ENCODE measurements at places on chromosomes 11 and 22. TPM values are rescaled to one million over a fixed set of nuclear protein-coding genes. Genes with fewer than 3 reads are reported as not detected.
A peak's percentile ranks its signal among the peaks of the same experiment; 100 is the strongest.

Gene RNH1
- 145 TPM for total RNA-seq

GRCh38 chr11:70304208-70304603 is 33.7 kb downstream of the PPFIA1 start:
- no peak overlapping the region for H3K27ac ChIP-seq
- H3K27me3 ChIP-seq = no peaks in the 10 kb centered on the region
- H3K36me3 ChIP-seq = no peaks in the 10 kb centered on the region
- H3K4me1 ChIP-seq = no peaks in the 10 kb centered on the region
- no peak for DNase-seq

DNA sequence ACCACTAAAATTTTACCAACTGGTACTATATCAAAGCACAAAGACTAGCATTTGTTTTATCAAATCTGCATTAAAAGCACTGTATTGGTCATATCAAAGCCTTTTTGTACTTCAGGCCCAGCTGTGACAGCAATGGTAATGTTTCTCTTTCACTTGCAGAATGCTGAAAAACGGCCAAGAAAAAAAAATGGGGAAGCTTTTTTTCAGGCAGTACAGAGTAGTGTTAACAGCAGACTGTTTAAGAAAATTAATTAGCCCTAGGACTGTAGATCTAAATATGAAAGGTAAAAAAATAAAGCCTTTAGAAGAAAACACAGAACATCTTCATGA is 33.3 kb downstream of the DENND5A start:
- H3K27ac ChIP-seq = peak overlapping the region; percentile 19
- peaks cover 25% of the 10 kb centered on the region for H3K4me1 ChIP-seq
- no peak for DNase-seq
- no peaks in the 10 kb centered on the region for H3K27me3 ChIP-seq

DNA sequence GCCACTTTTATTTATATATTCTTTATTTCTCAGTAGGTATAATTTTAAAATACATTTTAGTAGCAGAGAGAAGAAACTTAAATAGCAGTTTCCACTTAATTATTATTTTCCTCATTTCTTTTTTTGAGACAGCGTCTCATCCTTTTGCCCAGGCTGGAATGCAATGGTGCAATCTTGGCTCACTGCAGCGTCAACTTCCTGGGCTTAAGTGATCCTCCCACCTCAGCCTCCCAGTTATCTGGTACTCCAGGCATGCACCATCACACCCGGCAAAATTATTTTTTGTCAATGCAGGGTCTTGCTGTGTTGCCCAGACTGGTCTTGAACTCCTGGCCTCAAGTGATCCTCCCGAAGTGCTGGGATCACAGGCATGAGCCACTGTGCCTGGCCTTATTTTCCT is 38.3 kb downstream of the ATG13 start:
- H3K27ac ChIP-seq = no peak overlapping the region
- no peak overlapping the region for H3K4me3 ChIP-seq
- no peak for DNase-seq
- no peaks in the 10 kb centered on the region for H3K27me3 ChIP-seq
- H3K36me3 ChIP-seq = peaks cover 100% of the 10 kb centered on the region

DNA sequence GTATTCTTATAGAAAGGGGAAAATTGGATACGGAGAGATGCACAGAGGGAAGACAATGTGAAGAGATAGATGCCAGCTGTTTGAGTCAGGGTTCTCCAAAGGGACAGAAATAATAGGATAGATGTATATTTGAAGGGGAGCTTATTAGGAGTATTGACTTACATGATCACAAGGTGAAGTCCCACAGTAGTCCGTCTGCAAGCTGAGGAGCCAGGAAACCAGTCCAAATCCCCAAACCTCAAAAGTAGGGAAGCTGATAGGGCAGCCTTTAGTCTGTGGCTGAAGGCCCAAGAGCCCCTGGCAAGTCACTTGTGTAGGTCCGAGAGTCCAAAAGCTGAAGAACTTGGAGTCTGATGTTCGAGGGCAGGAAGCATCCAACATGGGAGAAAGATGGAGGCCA is 569.6 kb upstream of the LARGE1 start:
- no peaks in the 10 kb centered on the region for H3K4me1 ChIP-seq
- H3K36me3 ChIP-seq = no peaks in the 10 kb centered on the region
- no peak overlapping the region for H3K27ac ChIP-seq
- H3K27me3 ChIP-seq = no peaks in the 10 kb centered on the region
- no peak overlapping the region for H3K4me3 ChIP-seq

Gene CD3D
- 0.45 TPM for total RNA-seq

- H3K4me3 ChIP-seq = no peak overlapping the region
- no peaks in the 10 kb centered on the region for H3K27me3 ChIP-seq
- no peaks in the 10 kb centered on the region for H3K4me1 ChIP-seq
- DNase-seq = no peak
Measured at GRCh38 chr22:22687638-22688500, 43.5 kb downstream of the GGTLC2 start.

Gene OR51B5
- not detected for total RNA-seq

DNA sequence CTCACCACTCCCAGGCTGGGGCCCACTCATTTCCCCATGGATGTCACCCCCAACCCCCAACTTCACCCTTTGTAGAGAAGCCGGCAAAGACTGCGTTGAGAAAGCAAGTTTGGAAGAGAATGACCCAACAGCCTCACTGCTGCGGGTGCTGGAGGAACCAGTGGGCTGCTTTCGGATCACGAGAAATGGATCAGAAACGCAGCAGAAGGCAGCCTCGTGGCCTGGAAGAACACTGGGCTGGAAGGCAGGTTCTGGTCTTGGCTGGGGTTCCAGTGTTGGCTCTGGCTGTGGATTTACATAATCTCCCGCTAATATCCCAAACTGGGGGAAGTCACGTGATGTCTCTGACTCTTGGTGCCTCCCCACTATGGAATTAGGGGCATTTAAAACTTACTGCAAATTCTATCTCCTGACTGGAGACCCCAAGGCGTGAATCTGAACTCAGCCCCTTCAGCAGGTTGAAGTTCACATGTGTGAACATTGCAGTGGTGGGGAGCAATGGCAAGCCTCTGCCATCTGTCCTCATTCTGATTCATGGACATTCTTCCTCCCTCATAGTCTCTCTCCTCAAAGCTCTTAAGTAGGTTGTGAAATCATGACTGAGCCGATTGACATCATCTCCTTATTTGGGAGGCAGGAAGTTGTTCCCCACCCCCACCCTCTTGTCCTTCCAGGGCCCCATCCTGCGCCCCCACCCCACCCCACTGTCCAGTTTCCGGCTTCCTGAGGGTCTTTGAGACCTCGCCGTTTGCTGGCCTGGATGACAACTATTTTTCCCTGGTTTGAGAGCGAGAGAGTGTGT is 37.0 kb upstream of the TIMP3 start:
- H3K4me3 ChIP-seq = no peak overlapping the region
- DNase-seq = peak; percentile 60
- H3K36me3 ChIP-seq = no peaks in the 10 kb centered on the region
- peak overlapping the region; percentile 62 for H3K27ac ChIP-seq
- H3K27me3 ChIP-seq = peaks cover 6% of the 10 kb centered on the region

DNA sequence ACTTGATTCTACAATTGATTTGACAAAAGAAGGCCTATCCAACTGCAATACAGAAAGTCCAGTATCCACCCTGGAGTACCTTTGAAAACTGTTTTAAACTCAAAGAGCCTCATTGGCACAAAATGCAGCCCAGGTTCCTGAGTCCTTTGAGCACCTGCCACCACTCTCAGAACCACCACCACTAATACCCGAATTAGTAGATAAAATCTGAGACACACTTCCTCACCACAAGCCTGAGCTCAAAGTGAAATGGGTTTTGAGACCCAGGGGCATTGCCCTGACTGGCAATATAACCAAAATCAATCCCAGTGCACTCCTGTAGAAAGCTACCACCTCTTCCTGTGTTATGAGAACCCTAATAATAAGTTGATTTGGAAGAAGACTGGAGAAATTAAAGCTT is 215.7 kb downstream of the CSNK2A3 start:
- H3K36me3 ChIP-seq = no peaks in the 10 kb centered on the region
- H3K4me3 ChIP-seq = no peak overlapping the region
- H3K27me3 ChIP-seq = no peaks in the 10 kb centered on the region
- no peak overlapping the region for H3K27ac ChIP-seq
- DNase-seq = no peak

DNA sequence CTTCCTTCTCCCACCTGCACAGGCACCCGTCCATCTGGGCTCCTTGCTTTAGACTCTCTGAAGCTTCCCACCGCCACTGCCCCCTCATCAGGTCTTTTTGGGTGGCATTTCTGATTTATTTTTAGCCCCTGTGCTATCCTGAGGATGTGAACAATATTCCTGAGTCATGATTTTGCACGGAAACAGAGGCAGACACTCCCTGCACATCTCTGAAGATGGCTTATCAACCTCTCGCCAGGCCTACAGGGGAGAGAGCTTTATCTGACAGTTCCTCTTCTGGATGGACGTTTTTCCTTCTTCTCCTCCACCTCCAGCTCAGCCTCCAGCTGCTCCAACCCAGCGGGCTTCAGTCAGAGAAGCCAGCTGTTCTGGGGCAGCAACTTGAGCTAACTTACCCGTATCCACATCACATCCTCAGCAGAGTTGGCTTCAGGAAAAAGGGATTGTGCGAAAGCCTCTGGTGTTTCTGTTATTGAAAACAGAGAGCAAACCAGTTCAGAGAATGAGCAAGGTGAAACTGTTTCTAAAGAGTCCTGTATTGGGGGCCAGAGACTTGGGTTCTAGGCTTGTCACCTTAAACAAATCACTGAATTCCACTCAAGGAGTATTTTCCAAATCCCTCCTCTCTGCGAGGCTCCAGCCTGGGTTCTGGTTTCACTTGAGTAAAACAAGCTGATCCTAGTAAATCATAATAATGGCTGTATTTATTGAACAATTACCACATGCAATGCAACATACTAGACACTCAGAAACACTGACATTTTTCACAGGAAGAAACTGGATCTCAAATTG is 33.1 kb upstream of the ETS1 start:
- no peaks in the 10 kb centered on the region for H3K4me1 ChIP-seq
- H3K27me3 ChIP-seq = no peaks in the 10 kb centered on the region
- H3K4me3 ChIP-seq = no peak overlapping the region
- H3K27ac ChIP-seq = no peak overlapping the region
- no peak for DNase-seq
- no peaks in the 10 kb centered on the region for H3K36me3 ChIP-seq

GRCh38 chr11:73177778-73178539 is 35.8 kb upstream of the FCHSD2 start:
- no peak overlapping the region for H3K4me3 ChIP-seq
- H3K4me1 ChIP-seq = peaks cover 14% of the 10 kb centered on the region
- no peaks in the 10 kb centered on the region for H3K27me3 ChIP-seq
- peak; percentile 79 for DNase-seq
- no peaks in the 10 kb centered on the region for H3K36me3 ChIP-seq

- H3K27me3 ChIP-seq = no peaks in the 10 kb centered on the region
- no peak for DNase-seq
- H3K27ac ChIP-seq = no peak overlapping the region
Measured at GRCh38 chr11:9681583-9682372, 17.9 kb downstream of the SWAP70 start.

Gene TSPAN32
- 0.54 TPM for total RNA-seq

Gene BTBD18
- not detected for total RNA-seq
